ENCODE measurements at places on chromosomes 11 and 22.

DNA sequence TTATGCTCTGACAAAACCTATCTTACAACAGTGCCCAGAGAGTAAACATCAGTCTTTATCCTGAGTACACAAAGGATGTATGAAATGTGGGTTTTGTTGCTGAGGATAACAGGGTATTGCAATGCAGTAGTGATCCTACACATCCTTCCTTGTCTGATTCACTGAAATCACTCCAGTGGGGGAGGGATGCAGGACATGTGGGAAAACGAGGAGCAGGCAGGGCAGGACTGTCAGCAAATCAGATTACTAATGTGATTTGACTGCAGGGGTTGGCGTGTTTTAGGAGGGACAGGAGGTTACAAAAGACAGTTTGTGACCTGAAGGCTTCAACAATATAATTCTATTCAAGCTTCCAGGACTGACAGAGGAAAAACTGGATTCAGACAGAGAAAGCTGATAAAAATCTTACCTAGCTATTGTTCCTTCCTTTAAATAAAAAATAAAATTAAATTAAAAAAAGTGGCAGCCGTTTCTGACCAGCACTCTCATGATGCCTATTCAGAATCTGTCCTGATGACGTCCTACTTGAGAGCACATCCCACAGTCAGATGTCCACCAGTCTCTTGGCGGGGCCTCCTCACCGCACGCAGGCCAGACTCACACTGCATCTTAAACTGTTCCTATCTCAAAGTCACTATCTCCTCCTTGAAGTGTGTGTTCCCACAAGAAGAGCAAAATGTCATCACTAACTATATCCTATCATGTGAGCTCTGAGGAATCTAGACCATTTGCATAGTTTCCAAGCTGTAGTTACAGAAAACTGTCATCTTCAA is 50.6 kb upstream of the MN1 start:
- no peak for DNase-seq

GRCh38 chr22:34430386-34430785 is 510.1 kb upstream of the LARGE1 start:
- no peak for DNase-seq

DNA sequence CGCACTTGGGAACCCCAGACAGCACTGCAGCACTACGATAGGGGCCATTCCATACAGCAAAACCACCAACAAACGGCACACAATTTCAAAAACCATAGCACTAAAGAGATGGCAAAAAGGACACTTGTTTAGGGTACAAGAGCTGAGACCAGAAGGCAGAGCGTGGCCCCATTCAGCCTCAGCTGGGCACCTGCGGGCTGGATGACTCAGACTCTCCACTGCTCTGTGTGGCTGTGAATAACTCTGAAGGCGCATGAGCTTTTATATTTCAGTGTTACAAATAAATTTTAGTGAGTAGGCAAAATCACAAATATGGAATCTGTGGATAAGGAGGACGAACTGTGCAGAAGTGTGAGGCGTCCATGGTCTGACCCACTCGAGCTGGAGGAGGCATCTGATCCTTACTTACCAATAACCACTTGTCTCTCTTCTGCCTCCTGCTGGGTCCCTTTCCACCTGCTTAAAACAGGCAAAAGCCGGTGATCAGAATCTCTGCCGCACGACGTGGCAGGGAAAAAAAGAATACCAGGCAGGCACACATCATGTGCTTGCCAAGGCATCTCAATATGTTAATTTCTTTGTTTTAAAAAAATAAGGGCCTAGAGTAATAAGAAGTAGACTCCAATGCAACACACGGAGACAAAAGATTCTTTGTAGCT is 325.7 kb downstream of the SHANK2 start:
- DNase-seq: no peak

DNA sequence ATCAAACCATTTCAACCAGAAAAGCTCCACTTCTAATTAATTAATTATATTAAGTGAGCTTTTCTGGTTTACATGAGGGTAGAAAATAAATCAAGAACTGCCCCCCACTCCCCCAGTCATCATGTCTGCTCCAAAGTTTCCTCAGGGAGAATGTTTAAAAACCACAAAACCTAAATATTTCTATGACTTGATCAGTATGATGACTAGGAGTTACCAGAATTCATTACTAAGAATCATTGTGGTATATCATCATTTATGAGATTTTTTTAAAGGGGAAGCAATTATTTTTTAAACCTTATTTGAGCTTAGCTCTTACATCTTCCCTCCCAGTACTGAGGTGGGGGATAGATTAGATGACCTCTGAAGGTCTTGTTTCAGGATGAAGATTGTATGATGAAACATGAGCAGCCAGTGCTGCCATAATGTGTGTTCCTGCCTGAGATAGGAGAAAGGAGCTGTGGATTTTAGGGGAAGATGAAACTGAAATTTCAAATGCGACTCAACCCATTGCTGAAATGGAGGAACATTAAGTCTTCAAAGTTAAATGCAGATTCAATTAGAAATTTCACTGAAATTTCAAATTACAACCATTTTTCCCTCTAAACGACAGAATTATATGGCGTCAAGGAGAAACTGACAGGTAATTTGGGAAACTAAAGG is 401.3 kb upstream of the CADM1 start:
- DNase-seq: no peak

- DNase-seq: no peak
Observed at GRCh38 chr11:44007481-44008087, 40.2 kb upstream of the ACCSL start.

DNA sequence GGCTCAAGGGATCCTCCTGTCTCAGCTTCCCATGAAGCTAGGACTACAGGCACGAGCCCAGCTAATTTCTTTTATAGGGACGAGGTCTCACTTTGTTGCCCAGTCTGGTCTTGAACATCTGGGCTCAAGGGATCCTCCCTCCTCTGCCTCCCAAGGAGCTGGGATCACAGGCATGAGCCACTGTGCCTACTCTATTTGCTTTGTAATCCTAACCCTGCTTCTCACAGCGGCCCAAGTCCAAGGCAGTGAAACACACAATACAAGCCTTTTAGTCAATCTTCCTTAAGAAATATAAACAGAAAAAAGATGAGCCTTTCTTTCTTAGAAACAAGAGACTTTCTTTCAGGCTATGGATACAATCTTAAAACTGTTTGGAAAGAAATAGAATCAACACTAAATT is 115.2 kb upstream of the SORL1-AS1 start:
- no peak for DNase-seq

GRCh38 chr22:43587574-43587973 is 175.8 kb downstream of the MPPED1 start:
- DNase-seq: no peak

DNA sequence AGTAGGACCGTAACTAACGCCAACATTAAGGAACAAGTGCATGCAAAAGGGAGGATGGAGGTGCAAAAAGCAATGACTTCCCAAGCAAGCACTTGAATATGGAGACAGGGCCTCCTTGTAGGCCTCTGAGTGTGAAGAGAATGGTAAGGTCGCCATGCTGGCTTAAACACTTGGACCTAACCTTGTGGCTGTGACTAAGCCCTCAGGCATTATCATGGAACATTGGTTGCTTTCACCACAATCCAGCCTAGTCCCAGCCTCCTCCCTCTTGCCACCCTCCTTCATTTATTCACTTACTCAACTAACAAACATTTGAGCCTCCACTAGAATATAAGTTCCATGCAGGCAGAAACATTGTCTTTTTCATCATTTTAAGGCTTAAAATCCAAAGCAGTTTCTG is 11.9 kb upstream of the SYTL2 start:
- DNase-seq: no peak

GRCh38 chr11:3123761-3124733 is 41.1 kb downstream of the OSBPL5 start:
- DNase-seq: no peak

DNA sequence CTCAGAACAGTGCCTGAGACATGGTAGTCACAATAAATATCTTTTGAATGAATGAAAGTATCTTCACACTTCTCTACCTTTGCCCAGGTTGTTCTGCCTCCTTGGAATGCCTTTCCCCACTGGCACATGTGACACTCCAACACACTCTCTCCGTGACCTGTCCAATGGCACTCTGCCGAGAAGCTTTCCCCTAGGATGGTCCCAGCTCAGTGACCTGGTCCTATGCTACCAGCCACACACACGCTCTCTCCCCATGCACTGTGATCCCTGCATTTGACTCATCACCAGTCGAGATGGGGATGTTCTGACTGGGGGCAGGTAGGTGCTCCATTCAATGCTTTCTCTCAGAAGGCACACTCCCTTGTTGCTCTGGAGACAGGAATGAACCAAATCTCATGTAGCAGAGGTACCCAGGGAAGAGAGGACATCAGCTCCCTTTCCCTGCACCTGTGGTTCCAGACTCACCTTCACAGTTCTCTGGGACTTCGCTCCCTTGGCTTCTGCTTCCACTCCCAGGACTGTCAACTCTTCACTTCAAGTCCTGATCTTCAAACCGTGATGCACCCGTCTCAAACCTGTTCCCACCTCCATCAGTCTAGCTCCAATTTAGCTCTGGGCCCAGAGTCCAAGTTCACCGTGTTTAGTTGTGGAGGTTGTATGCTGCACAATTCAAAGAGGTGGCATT is 30.7 kb upstream of the LMO1 start:
- DNase-seq: no peak

Measured in stimulated activated CD4-positive, alpha-beta T cell treated with anti-CD3 and anti-CD28 coated beads, Interleukin-2, amount 100 ng/mL, for 24 hours (primary cell).